ENCODE measurements at places on chromosomes 2 and 18.

DNA sequence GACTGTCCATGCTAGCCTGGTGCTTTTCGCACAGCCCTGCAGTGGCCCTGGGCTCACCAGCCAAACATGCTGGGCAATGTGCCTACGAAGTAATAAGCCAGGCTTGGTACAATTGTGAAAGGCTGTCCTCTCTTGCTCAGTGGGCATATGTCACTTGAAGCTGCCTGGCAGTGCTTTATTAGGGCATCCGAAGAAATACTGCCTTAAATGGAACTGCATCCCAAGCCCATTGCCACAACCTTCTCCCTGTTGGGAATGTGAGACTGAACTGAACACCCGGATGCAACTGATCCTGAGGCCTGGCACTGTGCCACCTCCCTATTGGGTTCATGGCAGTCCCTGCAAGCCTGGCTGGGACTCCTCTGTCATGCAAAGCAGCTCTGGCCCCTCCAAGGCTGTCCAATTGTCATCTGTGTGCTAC is 15.9 kb downstream of the CAPG start:
- no peak for DNase-seq

DNA sequence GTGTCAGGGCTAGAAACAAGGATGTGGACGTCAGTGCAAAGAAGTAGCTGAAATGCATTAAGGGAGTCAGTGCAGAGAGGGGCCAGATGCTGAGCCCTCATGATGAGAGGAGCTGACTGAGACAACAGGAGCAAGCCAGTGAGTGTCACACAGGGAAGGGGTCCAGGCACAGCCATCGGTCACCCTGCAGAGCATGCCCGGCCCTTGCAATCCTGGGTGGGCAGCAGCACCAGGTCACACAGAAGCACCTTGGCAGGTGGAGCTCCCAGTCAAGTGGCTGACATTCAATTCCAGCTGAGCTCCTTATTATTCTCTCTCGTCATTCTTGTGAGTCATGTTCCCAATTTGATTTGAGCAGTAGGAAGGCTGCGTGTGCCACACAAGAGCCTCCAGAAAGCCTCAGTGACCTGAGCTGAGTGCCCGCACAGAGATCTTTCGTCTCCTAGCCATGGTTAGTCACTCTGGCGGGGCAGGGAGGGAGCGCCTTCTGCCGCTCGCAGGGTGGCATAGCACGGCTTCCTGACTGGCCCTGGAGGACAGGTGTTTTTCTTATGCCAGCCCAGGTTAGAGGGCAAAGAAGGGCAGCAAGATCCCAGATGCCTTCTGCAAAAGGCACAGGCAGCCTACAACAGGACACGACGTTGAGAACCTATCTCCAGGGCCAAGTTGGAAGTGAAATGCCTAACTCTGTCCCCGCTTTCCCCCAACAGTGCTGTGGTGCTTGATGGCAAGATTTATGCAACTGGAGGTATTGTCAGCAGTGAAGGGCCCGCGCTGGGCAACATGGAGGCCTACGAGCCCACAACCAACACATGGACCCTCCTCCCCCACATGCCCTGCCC is 220.9 kb downstream of the ATAD2B start:
- DNase-seq: no peak

DNA sequence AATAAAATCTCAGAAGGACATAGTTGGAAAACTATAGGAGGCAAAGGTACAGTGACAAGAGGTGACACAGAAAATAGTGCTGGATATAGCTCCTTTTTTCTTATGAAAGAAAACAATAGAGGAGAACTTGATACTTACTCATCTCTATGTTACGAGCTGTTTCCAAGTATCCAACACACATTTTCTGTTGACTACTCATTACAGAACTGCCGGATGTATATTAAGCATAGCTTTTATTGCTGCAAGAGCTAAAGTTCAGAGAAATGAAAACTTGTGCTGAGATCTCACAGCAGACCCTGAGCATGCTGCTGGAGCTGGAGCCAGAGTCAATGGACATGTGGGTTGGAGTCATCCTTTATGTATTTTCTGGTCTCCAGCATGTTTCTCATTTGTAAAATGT is 210.0 kb upstream of the NT5C1B start:
- DNase-seq: no peak

DNA sequence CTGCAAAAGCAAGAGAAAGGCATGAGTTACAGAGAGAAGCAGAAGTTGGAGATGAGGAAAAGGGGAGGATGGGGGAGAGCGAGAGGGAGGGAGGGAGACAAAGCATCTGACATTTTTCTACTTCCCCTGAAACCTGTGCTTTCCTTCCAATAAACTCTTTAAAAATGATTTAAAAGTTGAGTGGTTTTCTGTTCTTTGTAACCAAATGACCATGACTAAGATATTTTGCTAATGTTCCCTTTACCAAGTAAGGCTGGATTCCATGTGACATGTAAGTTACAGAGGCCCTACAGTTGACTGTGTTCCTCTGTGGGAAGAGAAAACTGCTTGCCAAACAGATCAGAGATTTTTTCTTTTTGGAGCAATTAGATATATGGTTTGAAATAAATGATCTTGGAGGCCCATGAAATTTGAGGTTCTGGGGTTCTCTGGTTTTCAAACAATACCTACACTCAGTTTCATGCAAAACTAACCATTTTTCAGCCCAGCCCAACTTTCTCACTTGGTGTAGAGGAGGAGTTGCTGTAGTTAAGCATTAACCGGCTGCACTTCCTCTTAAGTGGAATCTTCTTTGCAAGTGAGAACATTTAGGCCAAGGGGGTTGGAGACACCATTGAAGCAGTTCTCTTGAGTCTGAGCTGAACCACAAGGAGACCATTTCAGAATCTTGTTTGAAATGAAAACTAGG is 34.5 kb downstream of the INSIG2 start:
- no peak for DNase-seq

Measured in T-helper 2 cell (primary cell).